ENCODE measurements at places on chromosomes 2 and 18. TPM values are rescaled to one million over a fixed set of nuclear protein-coding genes. Genes with fewer than 3 reads are reported as not detected.

DNA sequence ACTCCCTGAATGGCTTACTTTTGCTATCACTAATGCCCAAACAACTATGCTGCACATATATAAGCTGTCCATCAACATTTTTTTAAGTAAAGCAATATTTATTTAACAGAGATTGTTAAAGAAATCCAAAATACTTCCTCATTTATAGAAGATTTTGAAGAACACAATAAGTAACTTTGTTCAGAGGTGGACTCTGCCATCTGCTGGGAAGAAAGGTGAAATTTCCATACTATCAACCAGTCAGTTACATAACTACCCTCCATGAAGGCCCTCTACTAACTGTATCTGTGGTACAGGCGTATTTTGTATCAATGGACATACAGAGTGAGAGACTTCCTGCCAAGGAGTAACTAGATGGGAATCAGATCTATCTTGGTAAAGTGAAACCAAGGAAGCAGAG lies 106.0 kb downstream of the DTNB start:
- peak; percentile 67 for DNase-seq

- DNase-seq = no peak
Measured at GRCh38 chr18:61887838-61888237, 5.0 kb downstream of the RNF152 start.

DNA sequence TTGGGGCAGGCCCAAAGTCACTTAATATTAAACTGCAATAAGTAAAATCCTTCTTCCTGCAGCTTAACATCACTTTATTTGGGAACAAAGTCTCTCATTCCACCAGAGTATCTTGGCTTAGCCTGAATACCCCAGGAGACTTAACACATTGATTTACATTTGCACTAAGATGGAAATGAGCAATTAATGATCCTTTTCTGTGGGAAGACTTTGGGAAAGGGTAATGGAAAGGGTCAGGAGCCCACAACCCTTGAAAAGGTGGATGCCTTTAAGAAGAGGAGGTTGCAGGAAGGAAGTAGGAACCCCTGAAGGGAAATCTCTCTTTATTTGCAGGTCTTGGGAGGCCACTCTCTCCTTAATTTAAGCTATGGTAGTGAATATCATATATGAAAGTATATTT lies 28.0 kb upstream of the BARD1 start:
- no peak for DNase-seq

DNA sequence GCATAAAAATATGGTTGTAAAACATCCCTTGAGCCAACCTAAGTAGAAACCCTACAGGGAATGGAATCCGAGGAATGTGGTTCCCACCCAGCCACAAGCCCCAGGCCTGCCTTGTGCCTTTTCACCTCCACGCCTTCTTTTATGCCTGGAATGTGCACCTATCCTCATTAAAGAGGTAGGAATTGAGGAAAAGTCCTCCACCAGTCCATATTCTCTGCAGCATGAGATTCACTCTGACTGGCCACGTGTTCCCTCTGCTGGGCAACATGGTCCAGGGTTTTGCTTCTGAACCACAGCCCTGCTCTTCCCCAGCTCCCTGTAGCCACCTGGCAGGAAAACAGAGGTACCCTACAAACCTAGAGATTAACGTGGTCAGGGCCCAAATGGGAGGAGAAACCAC lies 787.9 kb upstream of the RAB6C start:
- DNase-seq = no peak

DNA sequence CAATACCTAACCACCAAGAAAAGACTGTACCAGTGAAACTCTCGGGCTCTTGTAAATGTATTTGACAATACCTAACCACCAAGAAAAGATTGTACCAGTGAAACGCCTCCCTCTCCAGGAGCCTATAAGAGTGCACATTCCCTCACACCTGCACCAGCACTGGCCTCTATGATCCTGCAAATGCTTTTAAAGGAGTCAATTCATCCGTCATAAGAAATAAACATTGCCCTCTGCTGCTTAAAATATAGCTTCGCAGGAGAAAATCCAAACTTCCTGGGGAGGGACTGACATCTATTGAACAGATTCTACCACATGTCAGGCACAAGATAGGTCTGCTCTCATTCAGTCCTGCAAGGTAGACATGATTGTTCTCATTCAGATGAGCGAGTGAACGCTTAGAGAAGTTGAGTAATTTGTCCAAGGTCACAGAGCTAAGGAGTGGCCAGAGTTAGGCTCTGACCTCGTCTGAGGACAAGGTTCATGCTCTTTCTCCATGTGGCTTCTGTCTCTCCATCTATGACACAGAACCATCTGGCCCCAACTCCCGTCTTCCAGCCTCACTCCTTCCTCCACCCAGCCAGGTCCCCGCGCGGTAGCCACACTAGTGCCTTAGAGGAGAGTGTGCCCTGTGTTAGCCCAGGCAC lies 38.7 kb downstream of the MCFD2 start:
- peak; percentile 86 for DNase-seq

- no peak for DNase-seq
Measured at GRCh38 chr2:67258831-67259230, 138.3 kb upstream of the ETAA1 start.

GRCh38 chr18:51009072-51009471 lies 20.9 kb upstream of the SMAD4 start:
- no peak for DNase-seq

- no peak for DNase-seq
Measured at GRCh38 chr2:134513465-134513804, 205.4 kb downstream of the TMEM163 start.

- no peak for DNase-seq
Measured at GRCh38 chr2:26521913-26522180, 43.9 kb upstream of the OTOF start.

GRCh38 chr2:101766871-101767739 lies 69.6 kb downstream of the MAP4K4 start:
- DNase-seq = no peak

MC2R gene
- total RNA-seq = not detected

GBX2 gene
- 39.2 TPM for total RNA-seq

GIGYF2 gene
- 26.7 TPM for total RNA-seq

AQP4 gene
- not detected for total RNA-seq

All from G401 (cell line).